GDM1 (cell line): ENCODE measurements at places on chromosomes 1 and 21.

DNA sequence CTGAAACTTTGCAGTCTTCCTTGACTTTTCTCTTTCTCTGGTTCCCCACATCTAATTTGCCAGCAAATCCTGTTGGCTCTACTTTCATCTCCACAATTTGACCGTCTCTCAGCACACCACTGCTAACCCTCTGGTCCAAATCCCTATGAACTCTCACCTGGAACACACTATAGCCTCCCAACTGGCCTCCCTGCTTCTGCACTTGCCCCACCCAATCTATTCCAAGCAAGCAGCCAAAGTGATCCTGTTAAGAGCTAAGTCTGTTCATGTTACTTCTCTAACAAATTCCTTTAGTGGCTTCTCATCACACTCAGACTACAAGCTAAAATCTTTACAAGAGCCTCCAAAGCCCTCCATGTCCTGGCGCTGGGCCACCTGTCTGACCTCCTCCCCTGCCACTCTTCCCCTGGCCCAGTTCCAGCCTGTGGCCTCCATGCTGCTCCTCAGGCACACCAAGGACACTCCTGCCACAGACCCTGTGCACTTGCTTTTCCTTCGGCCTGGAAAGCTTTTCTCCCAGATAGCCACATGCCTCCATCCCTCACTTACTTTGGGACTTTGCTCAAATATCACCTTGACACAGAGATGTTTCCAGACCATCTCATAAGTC, 104.1 kb downstream of the DTL start:
- no peak for DNase-seq

- DNase-seq = no peak
These were observed 8.3 kb downstream of the PCSK9 start for GRCh38 chr1:55047611-55048010.

DNA sequence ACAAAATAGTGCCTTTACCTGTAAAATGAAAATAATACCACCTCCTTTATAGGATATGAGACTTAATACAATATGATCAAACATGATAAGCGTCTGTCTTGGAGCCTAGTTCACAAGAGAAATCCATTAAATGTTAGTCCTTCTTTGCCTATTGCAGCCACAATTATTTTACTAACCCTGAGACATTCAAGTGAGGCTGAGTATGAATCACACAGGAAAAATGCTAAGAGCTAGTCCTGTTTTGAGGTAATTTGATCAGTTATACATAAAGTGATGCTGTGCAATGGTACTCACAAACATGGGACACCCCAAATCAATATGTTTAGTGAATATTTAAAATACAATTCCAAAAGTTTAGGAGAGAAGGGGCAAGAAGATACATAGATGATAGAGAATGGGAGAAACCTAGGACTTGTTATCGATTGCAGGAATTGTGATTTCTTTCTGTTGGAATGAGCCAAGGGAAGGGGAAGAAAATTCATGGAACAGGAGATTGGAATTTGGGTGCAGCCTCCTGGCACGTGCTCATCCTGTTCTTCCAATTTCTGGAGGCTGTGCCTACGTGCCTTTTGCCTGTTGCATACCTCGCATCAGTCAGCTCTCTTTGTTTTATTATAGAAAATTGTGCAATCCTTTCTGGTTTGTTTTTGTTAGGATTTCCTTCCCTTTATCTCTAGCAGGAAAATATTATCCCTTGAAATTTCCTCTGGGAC, 39.9 kb upstream of the BACH1 start:
- no peak for DNase-seq

- no peak for DNase-seq
These were observed 3.8 kb upstream of the SELENON start for GRCh38 chr1:25795946-25796810.

DNA sequence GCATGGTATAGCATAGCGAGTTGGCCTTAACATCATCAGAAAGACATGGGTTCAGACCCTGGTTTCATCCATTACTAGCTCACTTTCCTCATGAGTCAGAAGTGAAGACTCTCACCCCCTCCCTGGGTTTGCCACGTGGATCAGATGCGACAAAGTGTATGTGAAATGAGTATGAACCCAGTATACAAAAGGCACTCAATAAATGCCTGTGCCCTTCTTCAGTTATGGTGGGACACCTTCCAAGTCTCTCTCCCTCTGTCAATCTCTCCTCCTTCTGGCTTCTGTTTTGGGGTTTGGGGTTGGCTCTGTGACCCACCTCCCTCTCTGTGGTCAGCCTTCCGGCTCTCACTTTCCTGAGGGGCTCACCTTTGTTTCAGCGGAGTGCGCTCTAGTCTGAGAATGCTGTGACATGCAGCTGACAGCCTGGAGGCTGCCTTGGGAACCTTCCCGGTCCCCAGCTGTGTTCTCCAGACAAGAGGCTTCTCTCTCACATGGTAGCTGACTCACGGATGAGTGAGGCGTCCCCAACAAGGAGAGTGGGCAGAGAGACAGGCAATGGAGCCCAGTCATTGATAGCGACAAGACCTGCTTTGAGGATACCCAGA, 155.0 kb upstream of the EDN2 start:
- no peak for DNase-seq

GRCh38 chr1:53080041-53080440, 18.0 kb downstream of the PODN start:
- DNase-seq = no peak

DNA sequence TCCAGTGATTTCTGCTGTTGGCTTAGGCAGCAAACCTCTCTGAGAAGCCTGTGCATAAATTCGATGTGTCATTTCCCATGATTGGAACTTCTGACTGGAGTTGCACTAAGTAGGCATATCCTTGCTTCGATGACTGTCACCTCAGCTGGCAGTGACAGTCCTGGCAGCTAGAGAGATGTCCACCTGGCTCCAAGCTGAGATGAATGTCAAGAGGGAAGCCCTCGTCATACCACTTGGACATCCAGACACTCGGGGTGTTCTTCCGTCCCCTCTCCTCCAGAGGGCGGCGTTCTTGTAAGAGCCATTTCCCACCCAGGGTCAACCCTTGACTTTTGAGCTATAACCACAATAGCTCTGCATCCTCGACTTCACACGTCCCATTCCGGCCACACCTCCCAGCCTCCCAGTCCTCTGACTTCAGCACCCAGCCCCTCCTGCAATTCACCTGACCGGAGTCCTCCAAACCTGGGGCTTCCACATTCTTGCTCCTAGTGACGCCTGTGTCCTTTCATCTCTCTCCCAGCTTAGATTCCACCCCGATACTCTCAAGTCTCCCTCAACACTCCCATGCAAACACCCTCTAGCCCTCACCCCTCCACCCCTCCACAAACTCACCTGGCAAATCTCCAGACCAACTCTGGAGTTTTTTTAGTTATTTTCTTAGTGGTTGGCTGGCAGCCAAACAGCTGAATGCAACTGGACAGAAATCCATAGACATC, 17.3 kb downstream of the CA6 start:
- DNase-seq = peak; percentile 46

- no peak for DNase-seq
These were observed 671.4 kb upstream of the ADGRL2 start for GRCh38 chr1:81129366-81129765.

GRCh38 chr21:38310646-38311485, 54.1 kb downstream of the KCNJ15 start:
- DNase-seq = no peak

GRCh38 chr21:16013570-16013969, 283.8 kb downstream of the USP25 start:
- DNase-seq = no peak

DNA sequence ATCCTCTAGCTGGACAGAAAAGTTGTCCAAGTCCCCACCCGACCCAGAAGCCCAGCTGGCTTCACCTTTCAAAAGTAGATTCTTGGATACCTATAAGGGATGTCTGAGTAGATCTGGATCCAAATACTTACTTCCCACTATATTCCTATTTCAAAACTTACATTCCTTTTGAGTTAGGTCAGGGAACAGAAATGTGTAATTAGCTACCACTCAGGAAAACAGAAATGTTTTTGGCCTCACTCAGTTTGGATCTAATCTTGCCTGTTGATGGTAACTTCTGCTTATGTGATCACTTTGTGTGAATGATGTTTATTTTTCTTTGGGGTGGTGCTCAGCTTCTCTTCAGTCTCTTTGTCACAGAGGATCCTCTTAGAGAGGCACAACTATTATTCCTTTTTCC, 814.4 kb upstream of the RGS18 start:
- no peak for DNase-seq
